ENCODE measurements at places on chromosomes 13 and 19.

DNA sequence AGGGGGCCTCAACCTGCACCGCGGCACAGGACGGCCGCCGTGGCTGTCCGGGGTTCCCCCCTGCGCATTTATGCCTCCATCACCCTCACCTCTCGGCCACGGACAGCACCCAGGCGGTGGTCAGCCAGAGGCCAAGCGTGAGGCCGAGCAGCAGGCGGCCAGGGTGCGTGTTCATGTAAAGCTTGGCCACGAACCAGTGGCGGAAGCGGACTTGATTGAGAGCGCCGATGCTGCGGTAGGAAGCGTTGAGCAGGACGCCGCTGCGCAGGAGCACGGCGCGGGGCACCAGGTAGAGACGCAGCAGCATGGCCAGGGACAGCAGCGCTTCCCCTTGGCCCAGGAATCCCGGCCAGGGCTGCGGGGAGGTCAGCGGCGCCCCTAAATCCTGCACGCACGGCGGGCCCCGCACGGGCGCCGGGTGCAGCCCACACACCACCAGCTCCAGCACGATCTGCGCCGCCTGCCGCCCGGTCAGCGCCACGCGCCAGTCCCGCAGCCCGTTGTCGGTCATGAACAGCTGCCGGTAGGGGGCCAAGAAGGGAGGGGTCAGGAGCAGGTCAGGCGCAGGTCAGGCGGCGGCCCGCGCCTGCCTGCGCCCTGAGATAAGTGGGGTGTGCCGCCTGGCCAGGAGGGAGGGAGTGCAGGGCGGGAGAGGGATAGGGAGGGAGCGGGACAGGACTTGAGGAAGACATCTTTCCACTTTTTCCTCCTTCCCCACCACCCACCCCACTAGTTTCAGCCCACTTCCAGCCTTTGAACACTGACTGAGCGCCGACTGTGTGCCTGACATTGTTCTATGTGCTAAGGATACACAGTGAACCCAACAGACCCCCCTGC lies 6.5 kb downstream of the KCNN4 start:
- DNase-seq = peak; percentile 79

DNA sequence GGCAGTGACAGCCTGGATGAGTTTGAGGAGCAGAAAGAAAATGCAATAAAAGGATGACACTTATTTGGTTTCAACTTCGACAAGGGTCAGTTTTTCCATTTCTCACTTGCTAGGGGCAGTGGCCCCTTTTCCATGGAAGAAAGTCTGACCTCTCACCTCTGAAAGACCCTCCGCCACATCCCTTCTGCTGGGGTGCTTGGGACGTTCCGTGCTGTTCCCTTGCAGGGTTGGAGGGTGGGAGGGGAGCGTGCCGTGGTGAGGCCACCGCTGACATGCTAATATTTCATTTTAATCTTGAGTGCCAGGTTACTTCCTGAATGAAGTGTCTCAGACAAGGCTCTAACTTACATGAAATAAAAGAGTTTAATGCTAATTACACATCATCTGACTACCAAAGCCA lies 5.2 kb upstream of the ZNF536 start:
- no peak for DNase-seq

DNA sequence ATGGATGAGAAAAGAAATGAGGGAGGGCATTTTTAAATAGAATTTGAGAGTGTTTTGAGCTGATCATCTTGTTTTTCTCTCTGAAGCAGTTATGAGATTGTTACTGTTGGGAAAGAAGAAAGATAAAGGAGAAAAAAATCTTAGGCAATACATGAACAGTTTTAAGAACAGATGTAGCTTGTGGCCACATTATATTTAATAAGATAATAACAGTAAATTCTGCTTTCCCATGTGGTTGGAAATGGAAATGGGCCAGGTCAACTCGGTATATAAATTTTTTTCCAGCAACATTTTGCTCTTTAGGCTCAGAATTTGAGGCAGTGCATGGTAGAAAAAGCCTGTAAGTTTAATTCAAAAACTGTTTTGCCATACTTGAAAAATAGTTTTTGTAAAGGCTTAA lies 118.7 kb downstream of the POSTN start:
- no peak for DNase-seq

GRCh38 chr13:42880056-42880605 lies 98.7 kb downstream of the FAM216B start:
- DNase-seq = no peak

GRCh38 chr19:43316591-43317319 lies 36.7 kb upstream of the CD177 start:
- peak; percentile 54 for DNase-seq

- no peak for DNase-seq
These were observed 96.7 kb upstream of the CLDN10 start for GRCh38 chr13:95455782-95456181.

- no peak for DNase-seq
These were observed 4.0 kb upstream of the SMAD9 start for GRCh38 chr13:36924001-36924400.

- peak; percentile 83 for DNase-seq
These were observed 67.3 kb downstream of the DOCK9 start for GRCh38 chr13:98910501-98910951.

- peak; percentile 85 for DNase-seq
These were observed 977 bp downstream of the IRGQ start for GRCh38 chr19:43594710-43595604.

- DNase-seq = no peak
These were observed 202.8 kb upstream of the ATXN8OS start for GRCh38 chr13:69904784-69905183.

DNA sequence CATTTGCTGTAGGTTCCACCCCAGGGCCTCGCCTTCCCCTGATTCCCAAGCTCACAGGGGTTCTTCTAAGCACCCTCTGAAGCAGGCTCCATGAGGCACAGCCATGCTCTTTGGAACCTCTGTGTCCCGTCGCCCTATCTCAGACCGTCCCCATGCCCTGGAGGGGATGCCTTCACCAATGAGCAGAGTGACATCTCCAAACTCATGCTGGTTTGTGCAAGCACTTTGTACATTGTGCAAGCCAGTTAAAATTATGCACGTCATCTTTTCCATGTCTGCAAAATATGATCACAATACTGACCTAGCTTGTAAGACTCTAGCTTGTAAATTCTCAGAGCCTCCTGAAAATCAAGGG lies 46.5 kb upstream of the RAP2A start:
- no peak for DNase-seq
